Nucleus accumbens (tissue), 56 donors: ENCODE measurements at places on chromosomes 12 and 14.

DNA sequence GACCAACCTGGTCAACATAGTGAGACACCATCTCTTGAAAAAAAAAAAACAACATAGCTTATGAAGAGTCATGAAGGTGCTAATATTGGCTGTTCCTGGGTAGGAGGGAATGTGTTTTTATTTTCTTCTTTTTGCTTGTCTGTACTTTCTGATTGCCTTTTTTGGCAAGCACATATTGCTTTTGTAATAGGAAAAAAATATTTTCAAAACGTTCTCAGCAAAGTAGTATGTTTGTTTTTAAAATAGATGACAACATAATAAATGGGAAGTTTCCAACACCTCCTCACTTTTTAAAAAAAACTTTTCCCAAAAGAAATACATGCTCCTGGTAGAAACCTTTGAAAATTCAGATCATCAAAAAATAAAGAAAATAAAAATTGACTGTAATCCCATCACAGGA, 20.9 kb downstream of the FOS start:
- DNase-seq: no peak

GRCh38 chr12:6867413-6868210, at the start of gene TPI1:
Gene TPI1, plus strand, starts transcription at chr12:6867531. Its CDS starts 36 bp downstream, at chr12:6867567.
- DNase-seq: peak; percentile 85

DNA sequence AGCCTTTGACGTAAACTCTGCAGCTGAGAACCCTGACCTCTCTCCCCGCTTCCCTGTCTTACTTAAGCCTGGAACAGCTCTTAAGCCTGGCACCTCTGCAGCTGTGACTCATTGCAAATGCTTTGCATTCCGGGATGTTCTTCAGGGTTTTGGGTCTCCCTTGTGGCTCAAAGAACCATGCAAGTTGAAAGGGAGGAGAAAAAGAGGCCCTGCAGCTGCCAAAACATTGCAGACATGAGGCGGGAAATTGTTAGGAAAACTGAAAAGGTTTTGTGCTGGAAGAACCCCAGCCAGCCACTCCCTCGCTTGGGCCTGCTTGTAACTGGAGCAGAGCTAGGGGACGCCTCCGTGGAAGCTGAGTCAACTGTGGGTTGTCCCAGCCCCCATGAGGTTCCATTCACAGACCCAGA, 60.2 kb upstream of the FERMT2 start:
- no peak for DNase-seq

- no peak for DNase-seq
These were observed 165.8 kb downstream of the PPM1H start for GRCh38 chr12:62769076-62769619.

DNA sequence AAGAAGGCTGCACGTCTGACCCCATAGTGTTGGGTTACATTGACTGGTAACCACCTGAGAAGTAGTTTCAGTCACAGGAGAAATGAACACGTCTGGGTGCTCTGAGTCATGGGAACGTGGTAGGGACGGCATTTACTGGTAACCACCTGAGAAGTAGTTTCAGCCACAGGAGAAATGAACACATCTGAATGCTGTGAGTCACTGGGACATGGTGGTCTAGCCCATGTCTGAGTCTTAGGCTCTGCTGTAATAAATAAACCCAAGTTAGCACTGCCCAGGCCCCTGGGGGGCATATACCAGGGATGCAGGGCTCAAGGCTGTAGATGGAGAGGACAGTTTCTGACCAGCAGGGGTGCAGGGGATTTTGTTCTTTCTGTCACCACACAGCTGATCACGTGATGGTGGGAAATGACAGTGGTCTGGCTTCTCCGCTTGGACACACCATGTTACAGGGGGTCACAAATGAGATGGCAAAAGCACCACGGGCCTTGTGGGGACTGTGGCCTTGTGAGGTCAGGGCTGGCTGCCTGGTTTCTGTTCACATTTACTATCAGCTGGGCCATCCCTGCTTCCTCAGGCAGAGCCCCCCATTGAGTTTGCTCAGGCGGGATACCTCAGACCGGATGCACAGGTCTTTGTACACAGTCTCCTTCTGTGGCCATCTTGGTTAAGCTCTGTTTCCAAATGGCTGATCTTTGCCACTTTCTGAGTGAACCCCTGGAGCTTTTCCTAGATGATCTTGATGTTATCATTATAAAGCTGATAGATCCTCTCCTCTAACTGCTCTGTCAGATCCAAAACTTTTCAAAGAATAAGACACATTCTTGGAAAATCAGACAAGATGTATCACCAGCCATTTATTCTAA, 9.8 kb upstream of the C12orf42 start:
- DNase-seq: no peak

DNA sequence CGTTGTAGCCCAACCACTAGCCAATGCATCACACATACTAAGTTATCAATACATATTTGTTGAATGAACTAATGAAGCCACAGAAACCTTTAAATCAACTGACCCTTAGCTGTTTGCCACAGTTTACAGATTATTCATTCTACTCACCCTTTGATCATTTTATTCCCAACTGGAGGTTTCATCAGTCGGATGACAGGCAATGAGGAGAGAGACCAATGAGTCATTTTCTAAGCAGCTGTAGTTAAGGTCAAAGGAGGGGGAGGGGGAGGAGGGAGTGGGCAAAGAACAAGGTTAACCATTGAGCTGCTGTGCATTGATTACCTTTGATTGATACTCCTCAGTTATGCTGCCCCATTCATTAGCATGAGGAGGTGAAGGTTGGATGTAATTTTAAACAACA, 469.5 kb downstream of the VRK1 start:
- DNase-seq: no peak

GRCh38 chr12:23281295-23281694, 656.3 kb downstream of the ETNK1 start:
- no peak for DNase-seq

DNA sequence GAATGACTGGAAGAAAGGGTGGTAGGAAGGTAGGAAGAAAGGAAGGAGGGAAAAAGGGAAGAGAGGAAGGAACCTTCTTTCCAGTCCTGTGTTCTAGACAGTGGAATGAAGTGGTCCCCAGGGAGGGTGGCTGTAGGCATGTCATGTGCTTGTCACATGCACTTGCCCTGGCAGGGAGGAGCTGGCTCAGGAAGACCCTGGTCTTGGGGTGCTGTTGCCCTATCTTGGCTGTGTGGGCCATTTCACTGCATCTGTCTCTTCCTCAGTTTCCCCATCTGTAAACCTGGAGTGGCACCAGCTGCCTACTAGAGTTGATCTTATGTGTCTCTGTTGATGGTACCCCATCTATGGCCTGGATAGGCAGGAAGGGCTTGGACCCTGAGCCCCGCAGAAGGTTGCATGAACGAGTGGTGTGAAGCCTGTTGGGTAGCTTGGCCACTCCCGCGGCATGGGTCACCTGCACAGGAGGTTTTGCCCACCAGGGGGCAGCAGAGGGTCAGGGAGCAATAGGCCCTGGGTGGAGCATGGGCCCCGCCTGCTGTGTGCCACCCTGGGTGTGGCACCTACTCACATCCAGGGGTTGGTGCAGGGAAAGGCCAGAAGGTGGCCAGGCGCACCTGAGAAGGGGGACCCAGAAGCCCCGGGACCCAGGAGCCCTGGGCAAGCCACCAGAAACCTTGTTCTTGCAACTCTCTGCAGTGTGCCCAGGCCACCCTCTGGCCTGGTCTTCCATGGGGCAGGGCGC, 25.1 kb downstream of the MEG3 start:
- DNase-seq: no peak

DNA sequence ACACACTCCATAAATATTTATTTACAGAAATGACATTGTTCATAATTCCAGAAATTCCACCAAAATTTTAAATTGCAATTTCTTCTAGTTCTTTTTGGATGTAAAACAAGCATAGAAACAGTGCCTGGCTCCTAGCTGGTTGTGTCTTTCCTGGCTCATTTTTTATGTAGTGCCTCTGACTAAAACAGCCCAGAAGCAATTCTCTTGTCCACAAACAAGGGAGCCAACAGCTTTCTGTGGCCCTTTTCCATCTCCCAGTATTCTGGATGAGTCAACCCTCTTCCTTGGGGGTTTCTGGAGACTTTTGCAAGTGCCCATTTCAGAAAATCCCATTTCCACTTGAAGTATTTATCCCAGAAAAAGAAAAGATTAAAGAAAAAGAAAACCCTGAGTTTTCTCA, 141.4 kb downstream of the PHLDA1 start:
- DNase-seq: no peak
